ENCODE measurements at places on chromosomes 13 and 19.

DNA sequence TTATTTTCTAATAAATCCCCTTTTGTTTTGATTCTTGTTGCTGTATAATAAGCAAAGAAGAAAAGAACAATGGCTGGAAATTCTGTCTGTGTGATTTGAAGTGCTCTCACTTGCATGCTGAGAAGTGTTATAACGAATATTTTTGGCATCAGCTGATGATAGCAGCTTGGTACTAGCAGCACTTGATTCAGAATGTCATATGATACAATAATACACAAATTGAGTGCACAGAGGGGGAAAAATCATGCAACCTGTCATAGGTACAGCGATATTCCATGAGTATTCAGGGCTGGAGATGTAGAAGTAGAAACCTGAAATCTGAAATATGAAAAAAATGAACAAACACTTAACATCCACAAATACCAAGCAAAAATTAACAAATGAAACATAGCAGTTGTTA, 108.1 kb downstream of the FGF14 start:
- DNase-seq: no peak

DNA sequence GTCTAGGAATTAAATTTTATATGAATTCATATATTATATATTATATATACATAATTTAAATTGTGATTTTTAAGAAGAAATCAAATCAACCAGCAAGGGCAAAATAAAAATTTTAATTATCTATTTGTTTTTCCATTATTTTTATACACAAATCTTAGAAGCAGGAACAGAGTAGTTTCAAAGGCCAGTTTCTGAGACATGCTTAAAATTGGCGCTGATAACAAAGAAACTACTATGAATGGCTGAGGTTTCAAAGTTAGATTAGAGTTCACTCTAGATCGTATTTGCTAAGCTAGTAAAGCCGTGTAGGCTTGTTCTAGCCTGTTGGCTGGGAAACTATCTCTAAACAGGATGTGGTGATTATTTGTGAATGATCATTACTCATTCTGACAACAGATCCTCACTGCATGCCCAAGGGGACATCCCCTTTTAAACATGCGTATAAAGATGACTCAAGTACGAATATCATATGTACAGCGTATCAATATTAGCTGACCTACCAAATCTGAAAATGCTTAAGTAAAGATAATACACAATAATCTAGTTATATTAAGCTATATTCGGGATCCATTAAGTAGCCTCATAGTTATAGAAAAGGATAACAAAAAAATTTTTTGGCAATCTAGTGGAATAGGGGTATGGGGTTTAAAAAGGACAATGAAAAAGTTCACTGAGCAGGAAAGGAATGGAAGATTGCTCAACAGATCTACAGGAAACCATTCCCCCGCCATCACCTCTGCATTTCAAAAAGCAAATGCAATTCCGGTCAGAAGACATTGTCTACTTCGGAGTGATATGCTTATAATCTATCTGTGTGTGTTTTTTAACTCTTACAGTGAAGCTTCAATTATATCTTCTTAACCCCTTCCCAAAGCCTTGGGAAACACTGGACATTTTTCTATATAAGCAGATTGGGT, 150.1 kb downstream of the SHISA2 start:
- DNase-seq: peak; percentile 52

DNA sequence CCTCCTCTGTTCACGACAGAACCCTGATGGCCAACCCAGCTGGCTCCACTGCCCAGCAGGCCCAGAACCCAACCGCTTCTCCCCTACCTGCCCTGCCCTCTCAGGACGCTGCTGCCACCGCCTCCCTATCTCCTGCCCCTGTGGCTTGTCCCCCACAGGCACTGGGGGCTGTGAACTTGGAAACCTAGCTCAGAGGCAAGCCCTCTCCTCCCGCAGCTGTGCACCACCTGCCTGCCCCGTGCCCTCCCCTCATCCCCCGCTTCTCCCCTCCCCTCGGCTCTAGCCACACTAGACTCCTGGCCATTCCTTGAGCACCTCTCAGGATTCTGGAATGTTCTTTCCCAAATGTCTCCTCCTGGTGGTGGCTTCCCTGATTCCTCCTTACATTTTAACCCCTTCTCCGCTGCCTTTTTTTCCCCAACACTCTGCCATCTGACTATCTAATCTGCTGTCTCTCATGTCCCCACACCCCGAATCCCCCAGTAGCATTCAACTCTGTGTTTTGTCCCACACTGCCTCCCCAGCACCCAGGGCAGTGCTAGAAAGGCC, 6.7 kb downstream of the NANOS3 start:
- no peak for DNase-seq

- DNase-seq: no peak
Measured at GRCh38 chr19:53982611-53983010, 8.8 kb upstream of the CACNG6 start.

DNA sequence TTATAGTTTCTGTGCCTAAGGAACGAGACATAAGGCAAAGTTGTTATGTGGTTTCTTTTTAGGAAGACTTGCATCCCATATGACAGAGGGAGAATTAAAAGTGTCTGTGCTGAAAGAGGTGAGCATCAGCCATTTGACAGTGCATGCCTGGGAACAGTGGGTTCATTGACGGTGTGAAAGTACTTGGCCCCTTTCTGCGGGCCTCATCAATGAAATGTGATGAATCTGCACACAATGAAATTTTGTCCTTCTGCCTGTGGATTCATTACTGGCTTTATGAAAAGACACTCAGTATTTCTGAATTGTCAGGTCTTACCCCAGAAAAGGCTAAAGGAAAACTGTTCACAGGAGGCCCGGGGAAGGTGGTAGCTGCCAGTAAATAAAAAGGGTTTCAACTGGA, 295.8 kb downstream of the FOXO1 start:
- no peak for DNase-seq

DNA sequence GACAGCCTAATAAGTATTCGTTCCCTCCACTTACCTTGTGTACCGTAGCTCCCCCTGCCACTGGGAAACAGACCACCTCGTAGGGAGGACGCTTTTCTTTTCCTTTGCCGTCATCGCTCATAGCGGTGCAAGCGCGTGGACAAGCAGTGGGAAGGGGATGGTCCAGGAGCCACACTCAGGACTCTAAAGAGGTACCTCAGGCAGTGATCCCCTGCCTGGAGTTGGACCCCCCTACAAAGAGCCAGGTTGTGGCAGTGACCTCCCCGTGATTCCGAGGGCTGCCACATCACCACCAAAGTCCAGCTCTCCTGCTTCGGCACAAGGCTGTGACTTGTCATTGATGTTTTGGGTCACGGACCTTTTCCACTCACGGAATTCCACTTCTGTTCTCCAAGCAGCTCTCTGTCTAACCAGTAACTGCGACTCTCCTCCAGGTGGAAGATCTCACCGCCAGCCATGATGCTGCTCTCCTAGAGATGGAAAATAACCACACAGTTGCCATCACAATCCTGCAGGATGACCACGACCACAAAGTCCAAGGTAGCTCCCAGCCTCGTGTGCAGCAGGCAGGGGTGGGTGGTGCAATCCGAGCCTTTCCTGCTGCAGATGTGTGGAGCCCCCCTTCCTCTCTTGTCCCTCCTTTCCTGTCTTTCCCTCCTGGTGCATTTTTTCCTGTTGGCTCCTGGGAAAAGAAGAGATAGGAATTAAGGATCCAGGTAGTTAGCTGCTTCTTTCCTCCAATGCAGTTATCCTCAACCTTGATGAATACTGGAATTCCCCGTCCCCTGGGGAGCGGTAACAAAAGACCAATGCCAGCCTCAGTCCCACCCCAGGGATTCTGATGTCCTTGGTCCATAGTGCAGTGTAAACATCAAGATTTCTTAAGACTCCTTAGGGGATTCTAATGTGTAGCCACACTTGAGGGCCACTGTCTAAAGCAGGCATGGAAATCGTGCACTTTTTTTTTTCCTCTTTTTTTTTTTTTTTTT, 107.7 kb downstream of the SLC7A1 start:
- DNase-seq: no peak

DNA sequence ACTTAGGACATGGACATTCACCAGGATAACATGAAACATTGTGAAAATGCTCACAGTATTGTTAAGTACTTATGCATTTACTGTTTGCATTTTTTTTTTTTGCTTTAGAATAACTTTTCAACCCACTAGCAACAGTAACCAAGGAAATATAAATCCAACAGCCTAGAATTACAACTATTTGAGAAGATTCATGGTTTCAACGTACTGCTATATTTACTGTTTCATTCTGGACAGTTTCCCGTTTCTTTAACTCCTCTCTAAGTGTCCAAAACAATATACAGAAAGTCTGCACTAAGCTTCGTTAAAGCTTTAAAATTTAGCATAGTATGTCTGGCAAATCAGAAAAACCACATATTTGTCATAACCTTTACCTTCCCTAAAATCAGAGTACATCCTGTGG, 2.7 kb downstream of the SMAD9 start:
- DNase-seq: no peak

DNA sequence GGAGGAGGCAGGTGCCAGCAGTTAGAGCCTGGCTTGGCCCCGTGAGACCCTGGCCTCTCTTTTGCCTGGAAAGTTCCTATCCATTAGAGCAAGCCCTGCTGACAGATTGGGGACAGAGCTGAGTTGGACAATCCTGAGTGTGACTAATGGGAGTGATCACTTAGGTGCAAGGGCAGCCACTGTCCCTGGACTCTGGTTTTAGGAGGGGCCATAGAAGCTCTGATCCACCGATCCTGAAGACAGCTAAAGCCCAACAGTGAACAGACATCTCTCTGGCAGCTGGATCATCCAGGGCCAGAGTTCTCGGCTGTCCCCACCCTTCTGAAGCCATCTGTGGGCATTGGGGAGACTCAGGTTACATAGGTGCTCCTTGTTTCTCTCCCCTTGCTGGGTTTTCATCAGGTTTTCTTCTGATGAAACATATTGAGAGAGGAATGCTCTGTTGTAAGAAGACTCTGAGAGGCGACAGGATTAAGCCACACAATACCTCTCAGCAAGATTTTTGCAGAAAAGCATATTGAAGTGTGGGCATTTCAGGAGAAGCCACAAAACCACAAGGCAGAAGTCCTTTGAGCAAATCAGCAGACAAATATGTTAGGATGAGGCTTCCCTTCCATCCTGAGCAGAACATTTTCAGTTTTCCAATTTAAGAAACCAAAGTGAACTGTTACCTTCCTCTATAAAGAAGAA, 288.0 kb upstream of the MAB21L1 start:
- no peak for DNase-seq

- peak; percentile 41 for DNase-seq
Measured at GRCh38 chr19:15631817-15632216, 8.9 kb upstream of the CYP4F3 start.

GRCh38 chr19:17602872-17603510, 47.5 kb downstream of the COLGALT1 start:
- no peak for DNase-seq

GRCh38 chr13:77274126-77274525, 52.8 kb downstream of the MYCBP2 start:
- DNase-seq: no peak

- no peak for DNase-seq
Measured at GRCh38 chr13:23003446-23003845, 177.3 kb upstream of the SGCG start.

GRCh38 chr13:92362717-92363116, 863.9 kb upstream of the GPC6 start:
- no peak for DNase-seq

- peak; percentile 82 for DNase-seq
Measured at GRCh38 chr19:8571006-8571411, 6.2 kb downstream of the MYO1F start.

DNA sequence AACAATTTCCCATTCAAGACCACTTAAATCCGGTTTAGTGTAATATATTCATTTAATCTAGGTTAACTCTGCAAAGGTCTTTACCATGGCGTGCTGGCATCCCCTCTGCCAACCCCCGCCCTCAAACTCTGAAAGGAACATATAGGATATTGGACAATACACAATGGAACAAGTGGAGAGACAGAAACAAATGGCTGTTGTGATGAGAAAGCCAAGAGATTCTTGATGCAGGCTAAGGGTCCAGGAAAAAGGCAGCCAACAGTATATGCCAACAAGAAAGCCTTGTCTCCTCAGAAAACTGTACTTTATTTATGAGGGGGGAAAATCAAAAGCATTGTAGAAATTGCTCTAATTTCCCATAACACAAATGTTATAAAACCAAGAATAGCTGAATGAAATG, 407.3 kb upstream of the SGCG start:
- DNase-seq: no peak

GRCh38 chr13:21639561-21639960, 31.3 kb upstream of the FGF9 start:
- DNase-seq: no peak

DNA sequence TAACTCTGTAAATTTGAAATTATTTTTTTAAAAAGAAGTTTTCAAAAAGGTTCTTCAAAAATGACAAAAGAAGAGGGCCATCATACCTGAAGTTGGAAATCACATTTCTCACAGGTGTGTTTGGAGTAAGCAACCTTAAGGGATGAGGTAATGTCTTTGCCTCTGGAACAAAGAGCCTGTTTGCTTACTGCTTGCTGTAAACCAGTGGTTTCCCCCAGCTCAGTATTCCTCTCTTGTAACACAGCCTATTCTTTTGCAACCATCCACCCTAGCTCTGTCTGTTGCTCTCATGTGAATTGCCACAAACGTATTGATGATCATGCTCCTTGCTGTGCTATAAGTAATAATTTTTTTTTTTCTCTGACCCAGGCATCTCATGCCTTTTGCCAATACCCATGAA, 38.1 kb downstream of the UCHL3 start:
- no peak for DNase-seq

DNA sequence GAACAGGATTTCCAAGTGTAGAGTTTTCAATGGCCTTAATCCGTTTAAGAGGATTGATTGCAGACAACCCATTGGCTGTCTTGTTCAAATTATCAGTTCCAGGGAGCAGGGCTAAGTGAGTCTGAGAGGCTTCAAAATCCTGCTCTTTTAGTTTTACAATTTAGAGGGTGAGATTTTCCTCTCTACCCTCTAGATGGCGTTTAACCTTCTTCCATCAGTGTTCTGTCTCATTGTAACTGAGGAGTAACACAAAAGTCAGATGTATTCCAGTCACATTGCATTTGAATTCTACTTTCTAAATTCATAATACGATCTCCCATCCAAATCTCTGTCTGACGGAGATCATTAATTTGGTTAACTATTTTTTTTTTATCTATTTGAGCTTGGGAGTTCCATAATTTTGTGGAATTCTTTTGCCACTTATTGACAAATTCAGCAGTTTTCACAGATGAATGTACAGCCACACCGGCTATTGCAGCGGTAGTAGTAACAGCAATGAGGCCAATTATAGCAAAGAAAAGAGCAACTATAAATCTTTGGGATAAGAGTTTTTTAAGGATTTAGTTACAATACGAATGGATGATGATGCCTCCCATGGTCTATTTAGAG, 7.8 kb upstream of the C19orf84 start:
- no peak for DNase-seq

- DNase-seq: no peak
Measured at GRCh38 chr19:52237197-52237596, 32.2 kb upstream of the ZNF766 start.

Measured in activated CD4-positive, alpha-beta memory T cell treated with anti-CD3 and anti-CD28 coated beads, Interleukin-2, amount 10 ng/mL, durations not matched to agents 7 days and 5 days (primary cell).